ENCODE measurements at places on chromosomes 1 and 21.

DNA sequence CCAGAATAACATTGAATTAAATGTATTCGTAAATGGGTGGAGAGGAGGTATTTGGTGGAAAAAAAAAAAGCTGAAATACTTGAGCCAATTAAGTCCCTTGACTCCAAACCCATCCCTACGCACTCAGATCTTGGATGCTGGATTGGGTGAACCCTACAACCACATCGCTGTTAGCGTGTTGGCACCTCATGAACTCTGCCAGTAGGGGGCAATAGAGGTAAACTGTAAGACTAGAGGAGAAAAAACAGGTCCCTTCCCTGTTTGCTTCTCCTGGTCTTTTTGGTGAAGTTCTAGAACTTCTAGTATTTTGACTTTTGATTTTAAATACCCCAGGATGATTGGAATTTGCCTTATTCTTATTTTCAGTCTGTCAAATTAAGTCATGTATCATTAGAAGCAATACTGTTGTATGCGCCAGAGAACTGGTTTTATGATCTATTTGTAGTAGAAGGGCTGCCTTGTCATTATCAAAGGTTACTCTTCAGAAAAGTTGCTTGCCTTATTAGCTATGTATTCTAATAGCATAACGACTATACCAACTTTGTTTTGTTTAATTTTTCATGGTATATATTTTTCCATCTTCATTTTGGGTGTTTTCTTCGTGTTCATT lies 1.9 kb upstream of the OR13G1 start:
- no peak for DNase-seq

- no peak for DNase-seq
Observed at GRCh38 chr1:53304527-53304926, 23.3 kb downstream of the LRP8 start.

DNA sequence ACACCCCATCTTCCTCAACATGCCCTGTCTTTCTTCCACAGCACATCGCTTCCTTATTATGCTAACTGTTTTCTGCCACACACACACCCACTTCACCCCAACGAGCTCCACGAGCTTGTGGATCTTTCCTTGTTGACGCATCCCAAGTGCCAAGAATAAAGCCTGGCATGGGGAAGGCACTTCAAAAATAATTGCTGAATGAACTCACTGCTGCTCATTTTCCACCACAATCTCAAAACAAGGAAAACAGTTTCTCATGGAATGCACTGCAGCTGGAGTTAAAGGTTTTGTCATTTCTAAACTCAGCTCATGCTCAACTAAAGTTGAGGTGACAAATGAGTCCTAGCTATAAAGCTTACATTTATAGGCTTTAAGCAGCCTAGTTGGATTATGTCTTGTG lies 86.0 kb downstream of the TIAM1 start:
- DNase-seq, result no peak

DNA sequence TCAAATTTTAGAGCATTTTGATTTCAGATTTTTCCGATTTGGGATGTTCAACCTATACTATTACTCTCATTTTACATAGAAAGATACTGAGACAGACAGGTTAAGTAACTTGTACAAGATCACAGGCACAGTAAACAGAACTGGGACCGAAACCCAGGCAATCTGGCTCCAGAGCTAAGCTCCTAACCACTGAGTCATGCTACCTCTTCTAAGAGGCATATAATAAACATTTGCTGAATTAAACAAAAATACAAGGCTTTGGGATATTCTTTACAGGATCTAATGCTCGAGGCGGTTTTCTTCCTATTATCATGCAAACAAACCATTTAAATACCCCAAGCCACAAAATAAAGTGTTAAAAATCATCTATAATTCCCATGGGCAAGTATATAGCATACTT lies 50.3 kb downstream of the MCOLN2 start:
- no peak for DNase-seq

GRCh38 chr1:226616636-226617035 lies 68.1 kb downstream of the STUM start:
- no peak for DNase-seq

- no peak for DNase-seq
Observed at GRCh38 chr1:236830560-236830959, 35.5 kb downstream of the MTR start.

- DNase-seq, result no peak
Observed at GRCh38 chr1:175874081-175874480, 130.7 kb upstream of the TNR start.

GRCh38 chr1:163069655-163070277 lies 605 bp downstream of the RGS4 start:
- no peak for DNase-seq

DNA sequence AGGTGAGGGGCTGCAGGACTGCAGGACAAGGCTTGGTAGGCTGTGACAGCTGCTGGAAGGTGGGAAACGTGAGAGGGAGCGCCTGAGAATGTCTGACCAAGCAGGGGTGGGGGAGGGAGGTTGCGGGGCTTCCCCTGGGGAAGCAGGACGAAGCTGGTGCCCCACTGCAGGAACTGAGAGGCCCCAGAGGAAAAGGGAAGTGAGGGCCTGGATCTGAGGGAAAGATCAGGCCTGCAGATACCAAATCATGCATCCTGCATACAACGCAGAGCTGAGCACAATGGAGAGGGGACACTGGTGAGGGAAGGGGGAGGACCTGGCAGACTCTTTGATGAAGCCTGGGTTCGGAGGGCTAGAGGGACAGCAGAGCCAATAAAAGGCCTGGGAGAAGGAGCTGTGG lies 65.7 kb upstream of the BACE2 start:
- no peak for DNase-seq

GRCh38 chr1:227317011-227317451 lies 1.3 kb downstream of the CDC42BPA start:
- DNase-seq, result no peak

DNA sequence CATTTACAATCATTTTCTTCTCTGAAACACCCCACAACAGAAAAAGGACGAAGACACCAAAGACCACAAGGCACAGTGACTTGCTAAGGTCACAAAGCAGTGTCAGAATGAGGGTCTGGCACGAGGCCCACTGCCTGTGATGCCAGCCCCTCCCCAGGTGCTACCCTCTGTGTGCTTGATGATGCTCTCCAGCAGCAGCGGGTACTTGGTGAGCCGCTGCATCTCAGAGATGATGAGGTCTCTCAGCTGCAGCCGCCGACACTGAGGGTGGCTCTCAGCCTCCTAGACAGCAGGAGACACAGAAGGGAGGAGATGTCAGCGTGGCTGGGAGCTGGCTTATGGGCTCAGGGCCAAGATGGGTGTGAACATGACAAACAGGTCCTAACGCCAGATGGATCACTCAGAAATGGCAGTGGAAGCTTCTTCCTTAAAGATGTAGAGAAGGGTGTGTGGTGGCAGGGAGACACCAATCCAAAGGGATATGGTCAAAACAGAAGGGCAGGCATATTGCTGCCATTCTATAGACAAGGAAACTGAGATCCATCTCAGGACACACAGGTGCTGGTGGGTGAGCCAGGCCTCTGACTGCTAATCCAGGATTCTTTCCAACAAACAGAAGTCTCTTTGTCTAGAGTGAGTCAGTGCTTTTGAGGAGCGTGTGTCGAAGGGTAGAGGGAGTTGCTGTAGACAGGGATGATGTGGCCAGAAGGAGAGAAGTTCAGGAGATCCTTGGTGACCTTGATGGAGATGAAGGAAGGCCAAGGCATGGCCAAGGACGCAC lies 25.6 kb downstream of the LRRC71 start:
- no peak for DNase-seq

DNA sequence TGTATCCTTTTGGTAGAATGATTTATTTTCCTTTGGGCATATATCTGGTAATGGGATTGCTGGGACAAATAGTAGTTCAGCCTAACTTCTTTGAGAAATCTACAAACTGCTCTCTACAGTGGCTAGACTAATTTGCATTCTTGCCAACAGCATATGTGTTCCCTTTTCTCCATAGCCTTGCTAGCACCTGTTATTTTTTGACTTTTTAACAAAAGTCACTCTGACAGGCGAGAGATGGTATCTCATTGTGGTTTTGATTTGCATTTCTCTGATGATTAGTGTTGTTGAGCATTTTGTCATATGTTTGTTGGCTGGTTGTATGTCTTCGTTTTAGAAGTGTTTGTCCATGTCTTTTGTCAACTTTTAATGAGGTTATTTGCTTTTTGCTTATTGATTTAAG lies 99.8 kb downstream of the UCK2 start:
- DNase-seq, result no peak

- no peak for DNase-seq
Observed at GRCh38 chr1:31310198-31310597, 13.4 kb downstream of the ZCCHC17 start.

DNA sequence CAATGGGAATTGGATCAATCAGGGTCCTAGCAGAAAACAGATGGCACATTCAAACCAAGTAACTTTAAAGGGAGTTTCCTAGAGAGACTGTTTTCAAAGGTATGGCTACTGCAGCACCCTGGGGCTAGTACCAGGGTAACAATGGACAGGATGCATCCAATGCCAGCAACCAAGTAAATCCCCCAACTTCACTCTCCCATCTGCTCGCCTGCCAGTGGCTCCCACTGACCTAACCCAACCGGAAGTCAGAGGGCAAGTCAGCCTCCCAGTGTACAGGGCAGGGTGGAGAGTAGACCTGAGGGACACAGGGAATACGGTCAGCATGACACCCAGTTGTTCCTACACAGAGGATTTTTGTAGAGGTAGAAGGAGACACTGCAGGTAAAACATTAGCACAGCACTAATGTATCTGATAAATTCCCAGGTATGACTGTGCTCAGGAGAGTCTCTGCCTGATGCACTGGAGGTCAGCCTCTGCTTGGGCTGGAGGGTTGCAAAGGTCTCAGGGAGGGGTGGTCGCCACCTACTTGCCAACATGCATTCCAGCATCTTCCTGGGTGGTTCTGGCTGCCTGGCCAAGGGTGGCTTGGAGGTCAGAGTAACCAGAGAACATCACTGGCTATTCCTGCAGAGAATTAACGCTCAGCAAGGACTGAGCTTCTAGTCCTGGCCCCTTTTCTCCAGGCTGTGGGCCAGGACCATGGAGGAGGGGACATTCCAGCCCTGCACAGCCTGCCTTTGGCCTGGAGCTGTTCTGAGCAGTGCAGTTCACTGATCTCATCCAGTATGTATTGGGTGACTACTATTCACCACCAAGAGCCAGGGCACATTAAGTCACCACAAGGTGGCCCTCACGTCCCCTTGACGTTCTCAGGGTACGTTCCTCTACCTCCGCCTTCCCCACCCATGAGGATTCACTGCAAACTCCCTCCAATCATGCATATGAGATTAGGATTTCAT lies 5.1 kb upstream of the GJA4 start:
- DNase-seq, result no peak

DNA sequence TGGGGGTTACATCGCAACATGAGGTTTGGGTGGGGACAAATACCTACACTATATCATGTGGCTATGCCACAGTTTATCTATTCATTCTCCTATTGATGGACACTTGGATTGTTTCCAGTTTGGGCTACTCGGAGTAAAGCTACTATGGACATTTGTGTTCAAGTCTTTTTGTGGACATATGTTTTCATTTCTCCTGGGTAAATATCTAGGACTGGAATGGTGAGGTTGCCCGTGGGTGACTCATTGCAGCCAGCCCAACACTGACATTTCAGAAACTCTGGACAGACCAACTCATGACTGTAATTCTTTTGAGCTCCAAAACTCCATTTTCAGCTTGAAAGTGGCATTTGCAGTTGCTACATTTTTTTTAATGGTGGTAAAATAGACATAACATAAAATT lies 82.7 kb downstream of the KAZN start:
- no peak for DNase-seq

GRCh38 chr1:57916041-57916440 lies 492.2 kb upstream of the DAB1 start:
- DNase-seq, result no peak

GRCh38 chr1:24931468-24932231 lies 1.6 kb upstream of the RUNX3 start:
- no peak for DNase-seq

GRCh38 chr1:230303822-230304221 lies 122.3 kb downstream of the PGBD5 start:
- no peak for DNase-seq

- DNase-seq, result no peak
Observed at GRCh38 chr1:91130256-91130985, 108.6 kb upstream of the ZNF644 start.
